ENCODE measurements at places on chromosomes 6 and 20.

GRCh38 chr6:21935561-21936028 is 342.0 kb downstream of the SOX4 start:
- DNase-seq = peak; percentile 67

GRCh38 chr6:48135323-48136084 is 24.5 kb upstream of the PTCHD4 start:
- DNase-seq = no peak

- no peak for DNase-seq
Observed at GRCh38 chr20:40262219-40262618, 426.8 kb downstream of the MAFB start.

DNA sequence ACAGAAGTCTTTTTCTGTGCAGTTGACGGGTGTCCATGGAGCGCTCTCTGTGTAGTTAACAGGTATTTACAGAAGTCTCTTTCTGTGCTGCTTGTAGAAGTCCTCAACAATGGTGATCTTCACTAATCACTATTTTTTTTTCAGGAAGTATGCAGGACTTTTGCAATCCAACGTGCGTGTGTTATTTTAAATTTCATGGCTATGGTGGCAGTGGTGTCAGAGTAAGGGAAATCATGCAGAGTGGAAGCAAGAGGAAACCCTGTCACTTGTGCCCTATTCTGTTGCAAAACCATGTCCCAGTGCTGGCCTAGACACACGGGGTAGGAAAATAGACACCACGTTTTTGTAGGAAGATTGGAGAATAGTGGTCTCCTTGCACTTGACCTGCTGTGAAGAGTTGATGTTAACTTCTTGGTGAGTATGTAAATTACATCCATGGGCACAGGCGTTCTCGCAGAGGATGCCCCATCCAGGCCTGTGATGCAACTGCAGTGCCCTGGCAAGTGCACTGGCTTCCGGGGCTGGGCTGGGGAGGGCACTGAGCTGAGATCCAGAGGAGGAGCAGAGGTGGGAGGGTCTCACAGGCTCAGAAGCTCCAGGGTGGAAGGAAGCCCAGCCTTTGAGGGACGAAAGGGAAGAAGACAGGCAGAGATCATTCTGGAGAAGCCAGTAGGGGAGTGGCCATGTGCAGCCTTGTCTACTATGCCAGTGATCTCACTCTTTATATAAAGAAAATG is 146.5 kb downstream of the SYCP2 start:
- no peak for DNase-seq

- no peak for DNase-seq
Observed at GRCh38 chr6:64409948-64410347, 774.3 kb downstream of the PHF3 start.

DNA sequence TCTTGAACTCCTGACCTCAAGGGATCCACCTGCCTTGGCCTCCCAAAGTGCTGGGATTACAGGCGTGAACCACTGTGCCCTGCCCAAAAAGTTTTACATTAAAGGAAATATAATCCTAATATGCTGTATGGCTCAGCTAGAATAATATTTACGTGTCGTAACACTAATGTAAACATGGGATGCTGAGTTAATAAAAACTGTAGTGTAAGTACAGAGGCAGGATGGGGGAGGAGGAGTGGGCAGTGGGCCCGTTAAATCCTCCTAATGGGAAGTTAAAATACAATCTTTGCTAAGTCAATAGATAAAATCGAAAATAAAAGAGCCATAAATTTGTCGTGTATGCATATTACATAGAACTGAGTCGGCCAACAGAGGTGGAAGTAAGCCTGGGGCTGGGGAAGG is 12.1 kb upstream of the IP6K3 start:
- DNase-seq = no peak

- DNase-seq = no peak
Observed at GRCh38 chr6:163720460-163721235, 306.1 kb downstream of the QKI start.

GRCh38 chr6:41846666-41847237 is 48.4 kb downstream of the USP49 start:
- DNase-seq = peak; percentile 51

GRCh38 chr20:2800521-2801285 is at the start of gene CPXM1:
Gene CPXM1, minus strand, starts transcription at chr20:2800627. Its CDS starts 55 bp downstream, at chr20:2800572.
- no peak for DNase-seq

- DNase-seq = no peak
Observed at GRCh38 chr6:143561105-143561704, 49.7 kb upstream of the FUCA2 start.

- DNase-seq = no peak
Observed at GRCh38 chr20:45938727-45939438, 4.4 kb downstream of the PCIF1 start.

DNA sequence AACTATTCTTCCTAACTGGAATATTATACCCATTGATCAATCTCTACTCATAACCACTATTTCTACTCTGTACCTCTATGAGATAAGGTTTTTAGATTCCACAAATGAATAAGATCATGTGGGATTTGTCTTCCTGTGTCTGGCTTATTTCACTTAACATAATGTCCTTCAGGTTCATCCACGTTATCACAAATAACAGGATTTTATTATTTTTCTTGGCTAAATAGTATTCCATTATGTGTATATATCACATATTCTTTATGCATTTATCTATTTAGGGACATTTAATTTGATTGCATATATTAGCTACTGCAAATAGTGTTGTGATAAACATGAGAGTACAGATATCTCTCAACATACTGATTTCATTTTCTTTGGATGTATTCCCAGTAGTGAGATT is 823.0 kb upstream of the ADGRB3 start:
- DNase-seq = no peak

DNA sequence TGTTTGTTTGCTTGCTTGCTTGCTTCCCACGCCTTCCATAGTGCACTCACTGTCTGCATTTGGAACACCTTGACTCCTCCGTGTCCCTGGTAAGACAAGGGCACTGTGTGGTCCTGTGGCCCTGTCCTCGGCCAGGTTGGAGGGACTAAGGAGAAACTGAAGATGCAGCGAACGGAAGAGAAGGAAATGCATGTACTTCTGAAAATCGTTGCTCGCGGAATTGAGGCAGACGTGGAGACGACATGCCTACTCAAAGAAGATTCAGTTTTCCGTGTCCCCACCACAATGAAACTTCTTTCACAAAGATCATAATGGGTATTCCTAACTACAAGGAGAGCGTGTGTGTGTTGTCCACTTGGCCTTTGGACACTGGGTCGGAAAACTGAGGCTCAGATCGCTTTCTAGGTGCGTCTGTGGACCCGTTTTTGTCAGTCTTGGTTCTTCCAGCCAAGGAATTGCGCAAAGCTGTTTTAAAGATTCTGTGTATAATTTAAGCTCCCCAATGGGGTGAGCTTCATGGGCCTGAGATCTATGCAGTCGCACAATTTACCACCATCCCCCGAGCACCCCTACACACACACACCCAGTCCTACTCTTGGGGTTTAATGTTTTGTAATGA is 120.4 kb upstream of the ZNF184 start:
- DNase-seq = no peak

DNA sequence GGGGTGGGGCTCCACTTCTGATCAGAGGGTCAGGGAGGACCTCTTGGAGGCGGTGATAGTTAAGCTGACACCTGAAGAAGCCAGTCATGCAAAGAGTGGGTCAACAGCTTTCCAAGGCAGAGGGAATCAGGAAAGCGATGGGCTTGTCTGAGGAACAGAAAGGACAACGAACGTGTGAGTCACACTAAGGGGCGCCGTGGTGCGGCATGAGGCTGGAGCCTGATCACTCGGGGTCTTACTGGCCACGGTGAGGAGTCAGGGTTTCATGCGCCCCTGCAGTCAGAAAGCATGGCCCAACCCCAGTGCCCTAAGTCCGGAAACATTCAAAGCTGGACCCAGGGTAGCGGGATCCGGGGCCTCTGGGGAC is 50.6 kb upstream of the SLC32A1 start:
- no peak for DNase-seq

DNA sequence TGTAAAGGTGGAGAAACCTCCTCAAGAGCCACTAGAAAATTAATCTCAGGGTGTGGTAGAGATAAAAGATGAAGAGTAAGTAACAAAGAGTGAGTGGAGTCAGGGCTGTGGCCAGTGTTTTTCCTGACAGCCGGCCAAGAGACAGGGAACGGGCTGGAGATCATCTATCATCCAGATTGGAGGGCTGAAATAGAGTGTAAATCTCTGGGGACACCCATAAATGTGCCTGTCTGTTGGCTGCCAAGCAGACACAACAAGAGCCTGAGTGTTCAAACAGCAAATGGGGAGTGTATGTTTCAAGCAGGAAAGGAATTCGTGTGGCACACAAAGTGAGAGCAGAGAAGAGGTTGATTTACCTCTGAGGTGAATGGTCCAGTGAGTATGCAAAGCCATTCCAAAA is 326.4 kb upstream of the KHDRBS2 start:
- DNase-seq = no peak

GRCh38 chr20:38414769-38415450 is 20.2 kb downstream of the SNHG17 start:
- DNase-seq = no peak

- DNase-seq = no peak
Observed at GRCh38 chr20:20820785-20821483, 108.5 kb upstream of the RALGAPA2 start.

GRCh38 chr20:8303651-8304050 is 171.6 kb downstream of the PLCB1 start:
- DNase-seq = no peak

DNA sequence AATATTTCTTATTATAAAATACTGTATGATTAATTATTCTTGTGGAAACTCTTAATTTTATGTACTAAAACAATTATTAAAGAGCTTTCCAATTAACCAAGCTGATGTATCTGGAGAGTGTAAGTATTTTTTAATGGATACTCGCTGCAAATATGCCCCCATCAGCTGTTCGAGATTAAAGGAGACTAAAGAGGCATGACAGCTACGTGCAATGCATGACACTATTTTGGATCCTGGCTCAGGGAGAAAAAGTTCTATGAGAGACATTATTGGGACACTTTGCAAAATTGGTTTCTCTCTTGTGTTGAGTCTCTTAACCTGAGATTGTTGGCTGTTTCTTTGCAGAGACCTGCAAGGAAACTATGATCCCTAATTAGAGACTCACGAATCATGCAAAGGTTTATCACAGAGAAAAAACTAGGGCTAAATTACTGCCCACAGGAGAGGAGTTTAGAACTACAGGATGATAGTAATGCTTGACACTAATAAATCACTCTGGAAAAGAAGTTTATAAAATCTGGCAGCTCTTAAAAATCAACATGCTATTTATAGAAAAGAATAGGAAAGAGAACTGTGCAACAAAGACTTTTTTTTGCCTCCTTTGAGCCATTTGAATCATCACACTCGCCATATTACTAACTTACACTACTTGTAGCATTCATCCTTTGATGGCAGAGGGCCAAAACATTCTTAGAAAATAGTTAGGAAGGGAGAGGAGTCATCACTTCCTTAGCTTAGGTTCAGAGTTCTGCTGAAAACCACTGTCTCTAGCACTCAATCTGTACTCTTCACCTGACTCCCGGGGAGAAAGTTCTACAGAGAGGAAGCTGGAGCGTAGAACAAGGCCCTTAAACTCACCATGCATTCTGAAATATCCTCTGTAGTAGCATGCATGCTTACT is 25.3 kb downstream of the NRN1 start:
- DNase-seq = no peak

GRCh38 chr6:80287607-80288006 is 181.1 kb downstream of the BCKDHB start:
- no peak for DNase-seq
